ENCODE measurements at places on chromosomes 13 and 19. TPM values are rescaled to one million over a fixed set of nuclear protein-coding genes. Genes with fewer than 3 reads are reported as not detected.

DNA sequence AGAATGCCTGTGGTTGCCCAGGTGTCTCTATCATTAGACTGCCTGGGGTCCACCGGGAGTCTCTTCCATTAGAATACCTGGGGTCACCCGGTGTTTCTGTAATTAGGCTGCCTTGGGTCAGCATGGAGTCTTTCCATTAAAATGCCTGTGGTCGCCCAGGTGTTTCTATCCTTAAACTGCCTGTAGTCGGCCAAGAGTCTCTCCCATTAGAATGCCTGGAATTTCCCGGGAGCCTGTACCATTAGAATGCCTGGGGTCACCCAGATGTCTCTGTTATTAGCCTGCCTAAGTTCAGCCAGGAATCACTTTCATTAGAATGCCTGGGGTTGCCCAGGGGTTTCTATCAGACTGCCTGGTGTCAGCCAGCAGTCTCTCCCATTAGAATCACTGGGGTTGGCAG lies 1492.8 kb downstream of the UQCRFS1 start:
- DNase-seq: no peak

DNA sequence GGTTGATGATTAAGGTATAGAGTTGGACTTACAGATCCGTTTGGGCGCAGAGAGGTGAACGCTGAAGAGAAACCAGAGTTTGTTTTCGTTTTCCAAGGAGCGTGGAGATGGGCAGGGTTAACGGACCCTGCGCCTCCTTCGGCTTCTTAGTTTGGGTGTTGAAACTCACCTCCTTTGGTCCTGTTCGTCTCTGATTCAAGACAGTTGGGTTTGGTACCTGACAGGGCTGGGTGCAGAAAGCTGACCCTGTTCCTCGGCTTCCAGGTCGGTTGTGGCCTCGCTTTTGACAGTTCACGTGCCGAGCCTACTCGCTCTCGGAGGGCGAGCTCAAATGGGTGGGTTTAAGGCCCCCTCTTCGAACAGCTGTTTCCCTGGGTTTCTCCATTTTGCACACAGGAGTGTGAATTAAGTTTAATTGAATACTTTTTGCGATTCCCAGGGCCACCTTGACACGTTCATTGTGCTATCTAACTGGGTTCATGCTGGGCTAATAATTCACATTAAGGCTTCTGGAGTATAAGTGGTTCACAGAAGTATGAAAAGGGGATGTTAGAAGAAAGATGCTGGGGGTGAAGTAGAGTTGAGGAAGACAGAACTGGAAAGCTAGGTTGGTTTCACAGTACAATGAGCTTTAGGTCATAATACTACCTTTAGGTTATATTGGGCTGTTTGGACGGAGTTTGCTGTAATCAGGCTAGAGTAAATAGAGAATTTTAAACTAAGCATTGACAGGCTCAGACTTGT lies 638 bp downstream of the USPL1 start:
- no peak for DNase-seq

BST2 gene
- 10.9 TPM for polyA plus RNA-seq

GRCh38 chr13:76556627-76557026 lies 329.6 kb downstream of the KCTD12 start:
- no peak for DNase-seq

- no peak for DNase-seq
These were observed 146.5 kb upstream of the SOX21 start for GRCh38 chr13:94858856-94859255.

GRCh38 chr19:6970443-6970842 lies 50.8 kb downstream of the MBD3L2B start:
- no peak for DNase-seq

DNA sequence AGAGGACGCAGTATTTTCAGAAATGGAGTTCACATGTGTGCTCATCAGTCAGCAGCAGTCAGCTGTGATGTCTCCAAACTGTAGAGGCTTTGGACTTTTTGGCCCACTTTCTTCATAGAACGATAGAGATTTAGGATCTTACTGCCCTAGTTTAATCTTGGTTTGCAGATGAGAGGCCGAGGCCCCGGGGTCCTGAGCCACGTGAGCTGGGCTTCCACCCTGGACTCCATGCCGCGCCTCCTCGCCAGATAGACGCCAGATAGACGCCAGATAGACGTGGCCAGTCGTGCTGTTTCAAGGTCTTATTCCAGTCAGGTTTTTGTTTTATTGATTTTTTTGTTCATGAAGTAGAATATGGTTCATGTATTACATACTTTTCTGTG lies 11.7 kb upstream of the MCF2L start:
- no peak for DNase-seq

METTL21C gene
- not detected for polyA plus RNA-seq

- no peak for DNase-seq
These were observed 690 bp downstream of the KMT2B start for GRCh38 chr19:35718345-35719041.

DNA sequence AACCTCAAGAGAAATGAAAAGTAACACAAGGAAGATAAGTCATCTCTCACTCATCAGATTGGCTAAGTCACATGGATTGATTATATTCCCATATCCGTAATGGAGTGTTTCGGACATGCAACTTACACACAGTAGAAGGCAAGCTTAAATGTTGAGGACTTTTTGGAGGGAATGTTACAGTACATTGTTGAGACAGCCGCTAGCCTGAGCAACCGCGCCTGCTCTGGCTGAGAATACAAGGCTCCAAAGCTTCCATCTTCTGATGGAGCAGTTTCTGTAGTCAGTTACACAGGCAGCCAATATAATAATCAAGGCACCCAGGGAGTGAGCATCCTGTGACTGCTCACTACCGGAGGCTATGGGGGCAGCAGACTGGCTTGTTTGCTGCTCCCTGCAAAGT lies 1.0 kb upstream of the CRYL1 start:
- DNase-seq: no peak

ZNF790 gene
- polyA plus RNA-seq: 2.9 TPM

- DNase-seq: no peak
These were observed 1.1 kb downstream of the SUCLA2 start for GRCh38 chr13:47999973-48000372.

DNA sequence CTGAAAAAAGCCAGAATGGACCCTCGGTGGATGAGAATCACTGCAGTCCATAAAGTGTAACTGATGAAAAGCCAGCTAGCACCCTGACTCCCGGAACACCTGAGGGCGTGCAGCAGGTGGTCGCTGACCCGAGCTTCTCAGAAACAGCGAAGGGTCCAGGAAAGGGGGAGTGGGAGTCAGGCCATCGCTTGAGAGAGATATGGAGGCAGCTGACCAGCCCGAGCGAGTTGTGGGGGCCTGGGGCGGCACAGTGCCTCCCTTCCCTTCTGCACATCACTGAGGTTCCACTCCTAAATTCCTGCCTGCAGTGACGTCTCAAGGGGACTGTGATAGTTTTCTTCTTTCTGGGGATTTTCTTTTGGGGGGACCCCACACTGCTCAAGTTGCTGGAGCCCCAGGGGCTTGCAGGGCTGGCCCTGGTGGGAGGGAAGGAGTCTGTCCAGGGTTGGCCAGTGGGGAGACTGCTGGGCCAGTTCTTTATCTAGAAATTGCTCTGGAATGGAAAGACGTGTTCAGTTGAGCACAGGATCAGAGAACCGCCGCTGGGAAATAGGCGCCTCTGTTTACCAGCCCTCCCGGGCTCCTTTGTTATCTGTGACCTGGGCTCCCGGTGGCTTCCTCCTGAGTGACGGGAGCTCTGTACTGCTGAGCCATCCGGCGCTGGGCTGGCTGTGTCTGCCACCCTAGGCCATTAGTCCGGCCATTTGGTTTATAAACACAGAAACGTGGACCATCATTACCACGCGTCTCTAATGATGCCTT lies 71.3 kb downstream of the RAB20 start:
- DNase-seq: no peak

DNA sequence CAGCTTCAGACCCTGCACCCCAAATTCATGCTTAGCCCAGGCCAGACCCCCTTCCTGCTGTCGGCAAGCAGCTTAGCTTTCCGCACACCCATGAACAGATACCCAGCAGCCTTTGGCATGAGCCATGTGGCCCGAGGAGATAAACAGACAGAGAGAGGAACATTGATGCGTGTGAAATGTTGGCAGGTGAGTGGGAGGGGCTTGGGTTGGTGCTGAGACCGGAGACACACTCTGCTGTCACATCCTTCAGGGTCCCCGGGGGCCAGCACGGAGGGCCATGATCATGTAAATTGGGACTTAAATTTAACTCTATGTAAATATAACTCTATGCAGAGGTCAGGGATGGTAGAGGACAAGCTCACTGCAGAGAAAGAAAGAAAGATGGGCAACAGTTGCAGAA lies 1.5 kb downstream of the CD22 start:
- no peak for DNase-seq

RXFP2 gene
- polyA plus RNA-seq: not detected

DNA sequence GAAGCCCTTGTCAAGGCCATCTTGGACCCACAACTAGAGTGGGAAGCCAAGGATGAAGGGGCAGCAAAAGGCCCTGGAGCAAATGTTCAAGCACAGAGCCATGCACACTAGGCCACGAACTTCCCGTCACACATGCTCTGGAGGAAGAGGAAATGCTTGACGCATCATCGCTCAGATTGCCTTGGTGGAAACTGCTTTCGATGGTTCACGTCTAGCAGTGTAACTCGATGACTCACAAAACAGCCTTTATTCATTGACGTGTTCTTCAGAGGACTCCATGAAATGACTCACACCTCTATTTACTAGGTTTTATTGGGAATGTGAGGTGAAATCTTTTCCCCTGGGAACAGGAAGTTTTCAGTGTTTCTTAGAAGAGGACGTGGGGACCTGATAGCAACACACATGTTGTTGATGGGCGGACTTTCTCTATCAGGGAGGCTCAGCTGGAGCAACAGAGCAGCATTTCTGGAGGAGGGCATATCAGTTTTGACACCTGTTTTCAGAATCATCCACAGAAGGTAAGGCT lies 79.8 kb upstream of the FLT1 start:
- peak; percentile 83 for DNase-seq

GRCh38 chr19:44644402-44645016 lies 799 bp downstream of the PVR start:
- peak; percentile 50 for DNase-seq

GRCh38 chr19:53485046-53486004 lies 17.8 kb downstream of the ZNF813 start:
- no peak for DNase-seq

- DNase-seq: no peak
These were observed 10.0 kb upstream of the IGFL3 start for GRCh38 chr19:46134527-46134926.

- no peak for DNase-seq
These were observed 771.4 kb downstream of the DIAPH3 start for GRCh38 chr13:59392328-59392727.

DNA sequence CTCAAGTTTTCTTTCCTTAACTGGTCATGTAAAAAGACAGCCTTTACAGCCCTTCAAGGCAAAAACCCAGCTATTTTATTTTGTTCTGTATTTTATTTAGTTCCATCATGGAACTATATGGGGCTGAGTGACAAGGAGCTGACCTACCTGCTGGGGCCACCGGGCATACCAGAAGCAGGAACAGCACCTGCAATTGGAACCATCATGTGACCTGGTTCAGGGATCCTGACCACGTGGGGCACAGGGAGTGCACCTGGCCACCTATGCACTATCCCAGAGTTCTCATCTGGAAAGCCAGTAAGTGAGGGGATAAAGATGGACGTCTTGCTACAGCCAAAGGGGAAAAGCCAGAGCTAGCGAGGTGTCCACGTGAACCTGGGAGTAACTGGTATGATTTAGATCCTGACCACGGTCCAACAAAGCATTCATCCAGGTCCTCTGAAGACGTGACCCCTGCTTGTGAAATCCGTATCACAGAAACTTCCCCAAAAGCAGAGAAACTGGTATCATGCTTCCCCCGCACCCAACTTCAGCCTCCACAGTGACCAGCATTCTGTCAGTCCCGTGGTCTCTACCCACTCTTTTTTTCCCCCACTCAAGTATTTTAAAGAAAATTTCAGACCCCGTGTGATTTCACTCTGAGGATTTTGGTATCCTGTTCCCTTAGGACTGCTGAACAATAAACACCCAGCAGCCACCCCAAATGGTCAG lies 40.5 kb upstream of the SLC15A1 start:
- no peak for DNase-seq

Measured in foreskin keratinocyte (primary cell).